ENCODE measurements at places on chromosomes 11 and 22. TPM values are rescaled to one million over a fixed set of nuclear protein-coding genes. Genes with fewer than 3 reads are reported as not detected.

DNA sequence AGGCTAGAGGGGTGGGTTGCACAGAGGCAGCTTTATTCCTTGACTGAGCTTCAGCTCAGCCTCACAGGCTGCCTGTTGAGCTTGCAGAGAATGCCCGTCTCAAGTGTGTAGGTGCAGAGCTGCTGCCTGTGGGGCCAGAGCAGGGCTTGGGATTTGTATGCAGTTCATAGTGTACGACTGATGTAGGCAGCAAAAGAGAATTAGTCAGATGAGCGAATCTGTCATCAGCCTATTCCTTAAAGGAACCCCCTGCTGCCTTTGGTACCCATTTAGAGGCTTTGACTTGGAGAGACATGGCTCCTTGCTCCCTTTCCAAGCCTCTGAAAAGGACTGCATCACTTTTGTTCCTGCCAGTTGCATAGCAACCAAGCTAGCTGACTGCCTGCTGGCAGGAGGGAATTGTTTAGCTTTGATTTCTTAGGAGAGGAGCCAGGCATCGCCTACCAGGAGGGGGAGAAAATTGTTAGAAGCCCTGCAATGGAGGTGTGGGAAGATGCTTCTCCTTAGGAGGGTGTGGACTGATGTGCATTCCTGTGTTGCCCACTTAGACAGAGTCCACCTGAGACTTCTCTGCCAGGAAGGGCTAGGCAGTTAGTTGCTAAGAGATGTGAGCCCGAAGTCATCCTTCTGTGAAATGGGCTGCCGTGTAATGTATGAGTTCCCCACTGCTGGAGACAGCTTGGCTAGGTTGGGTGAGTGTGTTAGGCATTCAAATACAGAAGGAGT is 10.9 kb downstream of the ACO2 start:
- no peak for DNase-seq

DNA sequence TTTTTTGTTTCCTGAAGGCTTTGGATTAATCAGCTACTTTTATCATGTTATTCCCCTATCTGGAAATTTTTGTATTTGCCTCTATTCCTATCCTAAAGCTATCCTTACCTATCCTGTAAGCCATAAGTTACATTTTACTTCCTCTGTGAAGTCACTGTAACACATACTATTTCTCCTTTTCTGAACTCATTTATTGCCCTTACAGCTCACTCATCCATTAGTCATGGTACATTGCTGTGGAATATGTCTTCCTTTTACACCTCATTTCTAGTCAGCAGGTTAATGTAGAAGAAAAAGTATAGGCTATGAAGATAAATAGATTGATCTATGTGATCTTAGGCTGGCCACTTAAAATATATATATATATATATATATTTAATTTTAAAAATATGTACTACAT is 28.0 kb downstream of the SWAP70 start:
- peak; percentile 62 for DNase-seq

KRTAP5-8 gene
- not detected for total RNA-seq

GRCh38 chr22:21937041-21937820 is 15.4 kb downstream of the PPM1F start:
- DNase-seq: no peak

GRCh38 chr22:36358533-36359469 is 29.0 kb downstream of the MYH9 start:
- no peak for DNase-seq

GALNT18 gene
- 0.32 TPM for total RNA-seq

GRCh38 chr22:20511578-20512229 is 4.3 kb downstream of the MED15 start:
- DNase-seq: no peak

DNA sequence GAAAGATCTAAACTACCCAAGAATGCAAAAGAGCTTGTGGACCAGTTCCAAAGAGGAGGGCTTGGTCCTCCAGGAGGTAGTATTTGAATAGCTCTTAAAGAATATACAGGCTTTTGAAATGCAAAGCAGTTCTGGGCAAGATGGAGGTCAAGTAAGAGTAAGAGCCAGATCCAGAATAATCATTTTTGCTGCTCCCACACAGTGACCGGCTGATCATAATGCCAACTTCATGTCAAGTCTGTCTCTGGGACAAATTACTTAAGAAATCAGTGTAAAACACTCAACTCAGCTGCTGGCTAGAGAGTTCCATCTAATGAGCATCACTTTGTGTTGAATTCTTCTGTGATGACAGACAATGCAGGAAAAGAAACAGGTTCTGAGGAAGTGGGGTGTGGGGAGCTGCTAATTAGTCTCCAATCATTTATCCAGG is 250.9 kb upstream of the NARS2 start:
- no peak for DNase-seq

DEUP1 gene
- not detected for total RNA-seq

DNA sequence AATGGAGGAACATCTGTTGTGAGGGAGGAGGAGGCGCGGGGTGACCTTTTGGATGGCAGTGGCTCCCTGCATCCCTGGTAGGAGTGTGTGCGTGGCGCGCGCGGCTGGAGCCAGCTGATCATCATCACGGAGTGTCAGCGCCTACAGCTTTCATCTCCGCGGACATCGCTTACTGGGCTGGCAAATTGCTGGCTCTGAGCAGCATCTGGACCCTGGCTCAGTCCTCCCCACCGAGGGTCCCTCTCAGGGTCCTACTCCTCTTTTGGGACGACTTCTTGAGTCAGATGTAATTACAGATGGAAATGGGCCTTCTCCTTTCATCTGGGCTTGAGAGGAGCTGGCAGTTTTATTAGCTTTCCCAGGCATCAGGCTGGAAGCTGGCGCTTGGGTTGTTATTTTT is 85.3 kb downstream of the CACNA1I start:
- DNase-seq: no peak

SPI1 gene
- not detected for total RNA-seq

GRCh38 chr11:116276051-116277044 is 496.4 kb downstream of the BUD13 start:
- DNase-seq: peak; percentile 50

DNA sequence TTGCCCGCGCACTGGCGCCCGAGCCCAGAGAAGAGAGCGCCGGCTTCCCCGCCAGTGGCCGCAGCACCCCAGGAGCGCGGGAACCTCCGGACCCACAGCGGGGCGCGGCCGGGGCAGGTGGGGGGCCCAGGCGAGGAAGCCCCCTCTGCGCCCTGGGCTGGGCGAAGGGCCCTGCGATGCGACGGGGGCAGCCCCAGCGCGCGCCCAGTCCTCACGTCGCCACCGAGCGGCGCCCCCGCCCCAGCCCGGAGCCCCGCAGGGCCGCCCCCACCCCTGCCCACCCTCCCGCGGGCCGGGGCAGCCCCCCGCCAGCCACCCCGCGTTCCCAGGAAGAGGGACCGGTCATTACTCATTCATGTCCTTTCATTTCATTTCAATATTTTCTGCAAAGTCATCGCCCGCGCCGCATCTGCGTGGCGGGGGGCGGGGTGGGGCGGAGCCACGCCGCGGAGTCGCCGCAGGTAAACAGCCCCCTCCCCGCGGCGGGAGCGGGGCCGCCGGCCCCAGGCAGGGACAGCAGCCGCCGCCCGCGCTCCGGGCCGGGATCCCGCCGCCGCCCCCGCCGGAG is 673 bp upstream of the PANX2 start:
- no peak for DNase-seq

DNA sequence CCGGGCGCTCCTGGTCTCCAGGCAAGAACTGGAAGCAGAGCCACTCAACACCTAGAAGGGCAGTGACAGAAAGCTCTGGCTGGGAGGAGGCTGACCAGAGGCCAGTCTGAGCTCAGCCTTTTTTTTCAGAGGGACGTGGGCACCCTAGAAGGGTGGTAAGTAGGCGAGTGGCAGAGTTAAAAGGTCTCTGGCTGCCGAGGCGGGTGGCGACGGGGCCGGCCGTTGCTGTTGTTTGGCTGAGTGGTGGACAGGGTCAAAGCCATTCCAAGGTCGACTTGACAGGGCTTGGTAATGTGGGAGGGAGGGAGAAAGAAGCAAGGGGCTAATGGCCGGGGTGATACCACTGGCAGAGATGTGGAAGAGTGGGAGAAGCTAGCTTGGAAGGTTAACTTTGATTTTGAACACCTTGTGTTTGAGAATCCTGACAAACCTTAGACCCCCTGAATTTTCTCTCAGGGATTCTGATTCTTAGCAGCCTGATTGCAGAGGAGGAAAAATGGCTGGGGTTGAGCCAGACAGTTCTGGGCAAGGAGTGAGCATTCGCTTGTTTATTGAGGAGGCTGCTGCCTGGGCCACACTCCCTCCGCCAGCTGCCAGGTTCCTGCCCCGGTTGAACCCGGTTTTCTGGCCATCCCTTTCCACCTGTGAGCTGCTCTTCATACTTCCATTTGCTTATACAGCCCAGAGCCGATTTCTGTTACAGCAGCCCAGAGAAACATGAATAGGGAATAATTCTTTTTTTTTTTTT is 868 bp upstream of the SYCE3 start:
- no peak for DNase-seq

MMP8 gene
- not detected for total RNA-seq

LAYN gene
- total RNA-seq: 2.3 TPM

DNA sequence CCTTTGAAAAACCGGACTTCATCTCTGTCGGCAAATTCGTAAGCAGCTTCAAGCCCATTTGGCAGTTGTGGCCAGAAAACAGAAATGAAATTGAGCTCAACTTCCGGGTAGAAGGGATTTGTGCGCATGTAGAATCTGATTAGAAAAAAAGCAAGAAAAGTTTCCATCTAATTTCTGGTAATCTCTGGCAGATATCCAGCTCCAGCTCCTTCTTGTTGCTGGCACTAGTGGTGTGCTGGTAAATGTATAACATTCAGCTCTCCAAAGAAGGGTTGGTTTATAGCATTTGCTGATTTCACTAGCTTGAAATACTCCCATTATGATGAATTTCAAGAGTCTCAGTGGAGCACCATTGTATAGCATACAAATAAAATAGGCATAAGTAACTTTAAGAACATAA is 5.4 kb downstream of the MMP1 start:
- DNase-seq: no peak

DNA sequence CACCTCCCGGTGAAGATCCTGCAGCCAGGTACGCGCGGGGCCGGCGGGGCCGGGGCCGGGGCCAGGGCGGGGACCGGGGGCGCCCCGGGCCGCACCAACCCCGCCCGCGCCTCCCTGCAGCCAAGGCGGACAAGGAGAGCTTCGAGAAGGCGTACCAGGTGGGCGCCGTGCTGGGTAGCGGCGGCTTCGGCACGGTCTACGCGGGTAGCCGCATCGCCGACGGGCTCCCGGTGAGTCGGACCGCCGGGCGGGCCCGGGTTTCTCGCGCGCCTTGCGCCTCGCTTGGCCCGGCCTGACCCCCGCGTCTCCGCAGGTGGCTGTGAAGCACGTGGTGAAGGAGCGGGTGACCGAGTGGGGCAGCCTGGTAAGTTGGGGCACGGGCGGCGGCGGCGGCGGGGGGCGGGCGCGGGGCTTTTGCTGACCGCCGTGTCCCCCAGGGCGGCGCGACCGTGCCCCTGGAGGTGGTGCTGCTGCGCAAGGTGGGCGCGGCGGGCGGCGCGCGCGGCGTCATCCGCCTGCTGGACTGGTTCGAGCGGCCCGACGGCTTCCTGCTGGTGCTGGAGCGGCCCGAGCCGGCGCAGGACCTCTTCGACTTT is 531 bp downstream of the PIM3 start:
- peak; percentile 26 for DNase-seq

DNA sequence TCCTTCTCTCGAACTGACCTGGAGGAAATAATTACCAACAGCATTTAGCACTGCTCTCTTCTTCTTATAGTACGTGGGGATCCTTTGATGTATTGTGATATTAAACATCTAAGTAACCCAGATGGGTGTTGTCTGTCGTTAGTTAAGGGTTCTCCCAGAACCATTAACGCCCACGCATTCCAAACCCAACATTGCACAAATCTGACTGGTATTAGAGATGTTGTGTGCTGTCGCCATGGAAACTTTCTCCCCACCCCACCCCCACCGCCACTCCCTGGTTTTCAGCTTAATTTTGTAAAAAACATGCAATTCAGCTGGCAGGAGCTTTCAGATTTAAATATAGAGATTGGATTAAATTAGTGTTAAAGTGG is 1495.2 kb downstream of the TBC1D22A start:
- DNase-seq: no peak

DNA sequence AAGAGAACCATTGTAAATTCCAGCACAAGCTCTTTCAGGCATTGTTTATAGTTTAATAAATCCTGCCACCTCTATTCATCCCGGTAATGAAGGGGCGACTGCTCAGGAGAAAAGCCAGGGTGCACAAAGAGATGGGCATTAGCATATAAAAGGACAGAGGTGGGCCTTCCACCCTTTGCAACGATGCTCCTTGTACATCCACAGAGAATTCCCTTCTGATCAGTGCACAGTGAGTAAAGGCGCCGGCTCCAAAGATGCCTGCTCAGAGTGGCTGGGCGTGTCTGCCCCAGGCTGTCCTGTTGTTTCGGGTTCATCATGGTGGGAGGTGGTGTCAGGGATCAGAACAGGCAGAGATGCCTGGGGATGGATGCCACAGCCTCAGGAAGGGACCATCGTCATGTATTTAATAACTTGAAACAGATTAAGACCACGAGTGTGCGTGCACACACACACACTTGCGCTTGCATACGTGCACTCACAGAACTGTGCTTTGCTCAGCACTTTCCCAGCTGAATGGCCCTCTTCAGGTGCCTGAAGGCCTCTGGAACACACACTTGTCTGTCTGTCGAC is 305.0 kb downstream of the TBC1D22A start:
- no peak for DNase-seq

DNA sequence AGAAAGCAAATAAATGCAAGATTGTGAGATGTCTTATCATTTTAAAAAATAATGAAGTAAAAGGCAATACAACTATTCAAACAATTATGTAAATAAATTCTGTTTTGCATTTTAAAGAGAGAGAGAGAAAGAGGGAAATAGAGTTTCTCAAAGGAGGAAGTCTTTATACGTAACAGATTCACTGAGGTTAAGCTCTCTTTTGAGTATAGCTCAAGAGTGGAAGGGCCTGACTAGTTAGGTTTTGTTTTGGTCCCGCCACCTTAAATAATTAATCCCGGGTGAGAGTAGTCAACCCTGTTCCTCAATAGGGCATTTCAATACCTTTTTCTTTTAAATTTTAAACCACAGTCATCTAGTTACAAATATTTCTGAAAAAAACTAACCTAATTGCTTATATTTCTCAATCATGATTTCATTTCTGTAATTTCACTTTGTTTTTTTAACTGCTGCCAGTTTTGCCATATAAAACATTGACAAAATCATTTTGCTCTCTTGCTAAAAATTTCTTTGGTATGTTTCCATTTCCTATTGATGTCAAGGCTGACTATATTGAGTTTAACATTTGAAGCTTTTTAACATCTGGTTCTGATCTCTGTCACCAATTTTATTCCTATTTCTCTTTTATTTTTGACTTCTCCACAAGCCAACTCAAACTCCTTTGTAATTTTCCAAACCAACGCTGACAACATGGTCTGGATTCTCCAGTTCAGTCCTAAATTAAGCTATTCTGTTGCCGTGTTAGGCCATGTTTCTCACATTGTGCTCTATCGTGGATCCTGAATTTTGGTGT is 10.3 kb downstream of the OR10D3 start:
- no peak for DNase-seq

DNA sequence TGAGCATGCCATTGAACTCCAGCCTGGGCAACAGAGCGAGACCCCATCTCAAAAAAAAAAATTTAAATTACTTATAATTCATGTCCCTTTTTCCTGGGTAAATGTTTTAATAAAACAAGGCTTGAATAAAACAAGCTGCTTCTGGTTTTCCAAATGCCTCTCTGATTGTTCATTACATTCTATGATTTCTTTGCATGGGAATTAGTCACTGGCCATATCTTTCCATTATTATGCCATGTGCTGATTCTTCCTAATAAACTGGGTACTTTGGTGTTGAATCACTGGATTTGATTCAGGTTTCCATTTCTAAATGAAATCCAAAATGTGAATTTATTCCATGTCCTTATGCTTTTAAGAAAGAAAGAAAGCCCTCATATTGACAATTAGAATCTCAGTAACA is 42.6 kb downstream of the ZNF215 start:
- no peak for DNase-seq

Measured in endothelial cell of umbilical vein (primary cell).